ENCODE measurements at places on chromosomes 5 and 9.

DNA sequence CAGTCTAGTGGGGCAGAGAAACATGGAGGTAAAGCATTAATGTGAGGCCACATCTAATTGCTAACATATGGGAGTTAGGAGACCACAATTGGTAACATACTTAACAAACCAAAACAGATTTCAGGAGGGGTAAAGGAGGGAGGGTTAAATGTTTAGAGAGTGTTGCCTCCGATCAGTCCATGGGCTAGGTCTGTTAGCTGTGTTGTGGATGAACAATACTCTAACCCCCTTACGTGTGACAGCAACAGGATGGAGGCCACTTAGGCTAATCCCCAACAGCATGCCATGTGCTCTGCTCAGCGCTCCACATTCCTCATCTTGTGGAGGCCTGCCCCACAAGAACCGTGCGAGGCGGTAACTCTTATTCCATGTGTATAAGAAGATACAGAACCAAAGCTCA is 167.0 kb downstream of the CRB2 start:
- no peak for DNase-seq

DNA sequence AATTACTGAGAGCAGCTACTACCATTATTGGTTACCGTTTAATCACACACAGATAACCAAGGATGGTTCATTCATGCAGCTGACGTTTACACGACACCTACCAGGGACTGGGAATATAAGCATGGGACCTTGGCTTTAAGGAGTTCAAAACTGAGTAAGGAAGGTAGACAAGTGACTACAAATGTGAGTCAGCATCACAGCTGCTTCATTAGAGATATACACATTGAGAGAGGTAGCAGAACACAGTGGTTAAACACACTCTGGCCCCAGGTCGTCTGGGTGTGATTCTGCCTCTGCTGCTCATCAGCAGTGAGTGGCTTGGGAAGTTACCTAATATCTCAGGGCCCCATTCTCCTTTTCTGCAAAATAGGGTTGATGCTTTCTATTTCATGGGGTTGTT is 268.6 kb downstream of the NR3C1 start:
- no peak for DNase-seq

DNA sequence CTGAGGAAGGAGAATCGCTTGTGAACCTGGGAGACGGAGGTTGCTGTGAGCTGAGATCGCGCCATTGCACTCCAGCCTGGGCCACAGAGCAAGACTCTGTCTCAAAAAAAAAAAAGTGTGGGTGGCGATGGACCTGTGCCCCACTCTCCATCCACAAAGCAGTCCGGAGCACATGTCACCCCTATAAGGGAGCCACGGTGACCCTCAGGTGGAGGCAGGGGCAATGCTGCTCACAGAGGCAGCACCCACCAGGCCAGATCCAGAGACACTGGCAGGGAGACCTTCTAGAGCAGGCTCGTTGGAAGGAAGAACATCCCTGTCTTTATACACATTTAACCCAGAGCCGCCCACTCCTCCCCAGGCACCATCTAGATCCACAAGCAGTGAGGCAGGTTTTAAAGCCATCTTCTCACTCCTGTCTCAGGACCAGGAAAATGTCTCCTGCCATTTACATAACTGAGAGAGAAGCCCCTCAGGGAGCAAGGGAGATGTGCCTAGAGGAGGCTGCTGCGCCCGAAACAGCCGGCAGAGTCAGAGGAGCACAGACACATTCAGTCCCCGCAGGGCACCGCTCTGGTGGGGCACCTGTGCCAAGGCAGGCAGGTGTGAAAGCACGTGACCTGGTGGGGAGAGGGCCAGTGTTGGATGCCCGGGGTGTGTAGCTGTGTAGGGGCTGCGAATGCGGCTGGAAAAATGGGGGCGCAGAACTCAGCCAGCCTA is 31.6 kb upstream of the ADAMTS2 start:
- DNase-seq = no peak

DNA sequence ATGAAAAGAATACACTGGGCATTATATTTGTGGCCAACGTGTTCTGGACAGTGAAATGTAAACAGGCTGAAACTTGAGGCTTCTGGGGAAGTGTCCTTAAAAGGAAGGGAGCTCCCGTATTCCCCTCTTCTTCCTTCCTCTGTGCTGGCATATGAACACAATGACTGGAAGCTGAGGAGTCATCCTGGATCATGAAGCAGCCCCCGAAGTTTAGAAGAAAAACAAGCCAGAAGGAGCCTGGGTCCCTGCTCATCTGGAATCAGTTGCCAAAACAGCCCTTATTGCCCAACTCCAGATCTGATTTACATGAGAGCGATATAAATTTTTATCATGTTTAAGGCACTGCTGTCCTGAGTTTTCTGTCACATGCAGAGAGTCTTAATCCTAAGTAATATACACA is 65.4 kb upstream of the SLC1A1 start:
- DNase-seq = no peak

DNA sequence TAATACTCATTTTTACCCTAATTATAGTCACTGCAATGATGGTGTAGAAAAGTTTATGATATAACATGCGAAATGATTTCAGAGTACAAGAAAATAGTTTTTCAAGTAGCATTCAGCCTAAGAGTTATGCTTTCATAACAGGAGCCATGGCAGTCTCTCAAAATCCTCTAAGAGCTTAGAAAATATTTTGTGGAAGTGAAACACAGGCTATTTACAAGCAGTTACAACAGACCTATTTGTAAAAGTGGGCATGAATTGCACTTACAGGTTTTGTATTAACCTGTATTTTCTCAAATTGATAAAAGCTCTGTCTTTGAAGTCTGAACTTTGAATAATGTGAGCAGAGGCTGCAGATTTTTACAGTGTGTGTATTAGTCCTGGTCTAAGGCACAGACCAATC is 523.3 kb downstream of the LRRC70 start:
- no peak for DNase-seq

DNA sequence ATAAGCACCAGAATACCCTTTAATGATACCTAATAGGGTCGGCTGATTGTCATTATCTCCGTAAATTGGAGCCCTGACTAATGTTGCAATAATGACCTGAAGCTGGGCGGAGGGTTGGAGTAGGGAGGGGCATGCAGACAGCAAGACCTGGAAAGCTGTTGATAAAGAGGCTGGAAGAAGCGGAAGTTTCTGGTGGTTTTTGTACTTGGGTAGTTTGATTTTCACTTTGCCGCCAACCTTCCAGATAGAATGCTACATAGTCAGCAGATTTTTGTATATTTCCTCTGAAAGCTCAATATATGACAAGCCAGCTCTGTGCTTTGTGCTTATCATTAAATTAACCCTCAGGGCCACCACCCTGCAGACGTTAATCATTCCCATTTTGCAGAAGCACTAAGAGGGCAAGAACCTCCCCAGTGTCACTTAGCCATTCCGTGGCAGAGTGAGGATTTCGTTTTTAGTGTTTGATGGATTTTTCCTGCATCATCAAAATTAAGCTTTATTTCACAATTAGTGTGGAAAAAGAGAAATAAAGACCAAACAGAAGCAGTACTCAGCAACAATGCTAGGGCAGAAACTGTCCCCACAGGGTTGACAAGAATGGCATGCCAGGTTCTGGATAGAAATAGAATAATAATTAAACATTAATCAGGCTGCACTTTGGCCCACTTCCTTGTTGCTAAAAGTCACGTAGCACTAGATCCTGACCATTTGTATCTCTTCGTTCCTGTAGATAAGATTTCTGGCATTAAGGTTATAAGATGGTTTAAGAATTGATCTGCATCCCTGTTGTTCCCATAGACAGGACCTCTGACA is 34.7 kb downstream of the DIRAS2 start:
- no peak for DNase-seq

GRCh38 chr5:88806338-88806737 is 76.6 kb downstream of the MEF2C start:
- DNase-seq = no peak

DNA sequence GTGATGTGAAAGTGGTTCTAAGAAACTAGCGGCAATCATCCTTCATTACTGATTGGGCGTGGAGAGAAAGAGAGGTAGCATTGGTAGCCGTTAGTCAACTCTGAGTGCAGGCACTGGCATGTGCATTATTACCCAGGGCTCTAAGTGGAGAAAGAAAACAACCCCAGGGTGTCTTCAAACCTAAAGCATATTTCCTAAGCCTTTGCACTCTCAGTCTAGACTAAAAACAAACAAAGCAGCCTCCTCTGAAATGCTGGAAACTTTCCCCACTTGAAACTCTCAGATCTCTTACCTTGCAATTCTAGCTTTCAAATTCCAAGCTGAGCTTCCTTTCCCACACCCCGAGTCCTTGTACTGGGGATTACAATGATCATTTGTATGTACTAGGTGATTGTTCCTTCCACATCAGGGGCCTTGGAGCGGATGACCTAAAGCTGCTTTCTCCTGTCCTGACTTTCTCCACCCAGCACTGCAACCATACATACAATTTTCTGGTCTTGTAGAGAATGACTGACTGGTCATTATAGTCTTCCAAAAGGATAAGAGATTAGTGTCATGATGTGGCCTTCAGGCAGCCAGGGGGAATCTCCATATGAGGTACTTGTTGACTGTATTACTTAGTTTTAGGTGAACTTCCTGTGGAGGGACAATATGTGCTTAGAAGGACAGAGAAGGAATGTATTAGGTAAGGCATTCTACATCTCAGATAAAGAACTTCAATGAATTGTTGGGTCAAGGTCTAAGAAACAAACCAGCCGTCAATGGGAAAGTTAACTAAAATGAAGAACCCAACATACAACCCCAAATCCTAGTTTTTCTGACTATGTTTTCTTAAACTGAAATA is 98.3 kb upstream of the CDKN2B start:
- DNase-seq = no peak

- no peak for DNase-seq
Observed at GRCh38 chr9:37454238-37454637, 11.0 kb downstream of the ZBTB5 start.

GRCh38 chr9:104815851-104816565 is 52.1 kb downstream of the NIPSNAP3B start:
- no peak for DNase-seq

- no peak for DNase-seq
Observed at GRCh38 chr5:176414704-176415103, 1.6 kb downstream of the CLTB start.

- no peak for DNase-seq
Observed at GRCh38 chr5:140420226-140420570, 18.6 kb downstream of the ANKHD1 start.

DNA sequence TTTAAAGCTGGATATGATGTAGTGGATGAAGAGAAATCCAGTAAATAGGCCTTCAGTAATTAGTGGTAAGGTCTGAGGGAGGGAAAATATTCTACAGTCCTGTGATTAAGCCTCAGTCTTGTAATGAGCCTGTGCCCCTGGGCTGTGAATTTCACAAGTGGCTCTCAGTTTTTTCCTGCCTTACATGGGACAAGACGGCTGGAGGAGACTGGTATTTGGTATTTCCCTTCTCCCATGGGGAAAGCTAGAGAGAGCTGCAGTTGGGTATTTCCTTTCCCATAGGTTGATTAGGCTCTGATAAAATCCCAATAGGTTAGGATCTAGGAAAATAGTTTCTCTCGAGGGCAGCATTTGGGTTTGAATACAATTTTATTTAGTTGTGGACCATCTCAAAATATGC is 62.2 kb upstream of the GNA14 start:
- DNase-seq = no peak

DNA sequence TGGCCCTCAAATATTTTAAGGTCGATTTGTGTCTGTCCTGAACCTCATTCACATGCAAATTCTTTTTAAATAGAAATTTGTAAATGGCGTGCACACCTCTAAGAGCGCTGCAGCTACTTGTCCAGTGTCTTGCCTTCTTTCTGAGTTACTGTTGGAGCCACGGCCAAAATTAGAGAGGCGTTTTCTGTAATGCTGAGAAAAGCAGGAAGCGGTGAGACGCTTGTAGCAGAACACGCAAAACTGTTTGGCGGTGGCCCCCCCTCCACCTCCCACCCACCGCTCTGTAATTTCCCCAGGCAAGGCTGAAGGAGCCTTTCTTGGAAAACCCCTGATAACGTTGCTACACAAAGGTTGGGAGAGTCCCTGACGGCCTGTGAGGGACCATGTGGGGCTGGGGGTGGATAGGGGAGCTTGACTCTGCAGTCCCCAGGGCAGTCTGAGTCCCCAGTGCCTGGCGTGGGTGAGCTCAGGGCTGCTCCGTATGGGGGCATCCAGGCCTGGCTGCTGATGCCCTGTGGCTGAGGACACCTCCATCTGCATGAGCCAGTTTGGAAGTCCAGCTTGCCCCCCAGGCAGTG is 96.5 kb downstream of the GADD45G start:
- DNase-seq = no peak

DNA sequence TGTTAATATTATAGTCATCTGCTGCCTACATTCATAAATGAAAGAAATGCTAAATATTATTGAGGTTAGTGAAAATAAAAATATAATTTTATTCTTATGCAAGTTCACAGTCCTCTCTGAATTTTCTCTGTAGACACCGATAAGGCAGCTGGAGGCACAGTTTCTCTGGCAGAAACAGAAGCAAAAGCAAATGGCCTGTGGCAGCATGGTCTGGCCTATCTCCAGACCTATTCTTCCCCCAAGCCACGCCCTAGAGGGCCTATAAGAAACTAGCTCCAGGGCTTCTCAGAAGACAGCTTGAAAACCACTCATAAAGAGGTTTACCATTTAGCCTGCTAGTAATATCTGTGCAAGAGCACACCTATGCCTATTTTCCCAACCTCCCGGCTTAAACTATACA is 28.4 kb downstream of the MRPS27 start:
- DNase-seq = no peak

GRCh38 chr5:13658152-13658551 is 286.3 kb downstream of the DNAH5 start:
- no peak for DNase-seq

- DNase-seq = no peak
Observed at GRCh38 chr5:102611312-102611711, 112.5 kb upstream of the SLCO6A1 start.

DNA sequence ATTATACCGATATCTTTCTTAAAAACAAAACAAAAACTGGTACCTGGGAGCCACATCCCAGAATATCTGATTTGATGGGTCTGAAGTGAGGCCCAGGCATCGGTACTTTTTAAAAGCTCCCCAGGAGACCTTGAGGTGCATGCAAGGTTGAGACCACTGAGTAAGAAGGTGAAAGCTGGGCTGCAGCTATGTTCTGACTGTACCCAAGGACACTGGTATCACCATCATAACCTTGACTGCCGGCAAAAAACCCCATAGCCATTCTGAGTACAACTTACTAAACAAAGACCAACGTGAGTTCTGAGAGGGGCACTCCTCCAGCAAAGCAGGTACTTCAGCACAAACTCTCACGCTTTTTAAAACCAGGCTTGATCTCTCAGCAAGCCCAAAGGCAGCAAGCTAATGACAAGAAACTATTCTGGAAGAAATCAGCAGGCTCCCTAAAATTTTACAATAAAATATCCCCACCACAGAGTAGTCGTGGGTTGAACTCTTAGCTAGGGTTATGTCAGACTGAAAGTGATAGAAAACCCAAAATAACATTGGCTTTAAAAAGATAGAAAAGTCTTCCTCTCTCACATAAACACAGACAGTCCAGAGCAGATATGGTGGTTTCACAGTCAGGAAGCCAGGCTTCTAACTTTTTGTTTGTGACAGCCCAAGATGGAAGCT is 263.9 kb downstream of the SAXO1 start:
- DNase-seq = no peak

- DNase-seq = no peak
Observed at GRCh38 chr5:59367791-59368394, 525.6 kb downstream of the PDE4D start.

Data from bone marrow (tissue), 2 donors.